ENCODE measurements at places on chromosomes 2 and 18.

DNA sequence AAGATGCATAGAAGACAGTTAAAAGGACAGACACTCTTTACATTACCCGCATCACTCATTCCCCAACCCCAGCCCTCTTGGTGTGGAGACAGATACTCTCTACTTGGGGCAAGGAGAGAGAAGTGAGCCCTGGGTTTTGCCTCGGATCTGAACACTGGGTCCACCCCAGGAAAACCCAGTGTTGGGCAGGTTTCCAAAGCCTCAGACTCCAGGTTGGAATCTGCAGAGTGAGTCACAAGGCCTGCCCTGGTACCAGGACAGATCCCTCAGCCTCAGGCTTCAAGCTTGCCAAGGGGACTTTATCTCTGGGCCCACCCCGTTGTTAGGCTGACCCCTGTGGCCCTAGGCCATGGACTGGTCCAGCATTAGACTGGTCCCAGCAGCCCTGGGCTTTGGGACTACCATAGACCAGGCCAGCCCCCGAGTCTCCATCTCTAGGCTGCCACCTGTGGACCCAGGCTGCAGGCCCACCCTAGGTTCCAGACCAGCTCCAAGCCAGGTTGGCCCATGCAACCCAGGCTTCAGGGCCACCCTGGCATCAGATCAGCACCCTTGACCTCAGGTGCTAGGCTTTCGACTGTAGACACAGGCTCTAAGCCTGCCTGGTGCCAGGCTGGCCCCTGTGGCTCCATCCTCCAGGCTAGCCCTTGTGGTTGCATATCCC, 112.8 kb downstream of the GULP1 start:
- DNase-seq = no peak

DNA sequence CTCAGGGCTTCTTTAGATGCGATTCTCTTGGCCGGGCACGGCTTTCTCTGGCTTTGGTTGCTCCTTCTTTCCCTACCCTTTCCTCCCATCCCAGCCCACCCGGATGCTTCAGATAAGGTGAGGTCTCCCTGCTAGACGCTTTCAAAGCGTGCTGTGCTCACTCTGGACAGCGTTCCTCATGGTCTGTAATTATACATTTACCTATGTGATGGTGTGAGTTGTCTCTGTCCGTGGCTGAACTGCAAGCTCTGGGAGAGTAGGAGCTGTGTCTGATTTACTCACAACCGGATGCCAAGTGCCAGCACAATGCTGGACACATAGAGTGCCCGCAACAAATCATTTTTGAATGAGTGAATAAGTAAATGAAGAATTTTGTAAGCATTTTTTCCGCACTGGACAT, 26.8 kb upstream of the PNPT1 start:
- DNase-seq = no peak

- DNase-seq = no peak
These were observed 371.3 kb upstream of the HS6ST1 start for GRCh38 chr2:128689971-128690370.

DNA sequence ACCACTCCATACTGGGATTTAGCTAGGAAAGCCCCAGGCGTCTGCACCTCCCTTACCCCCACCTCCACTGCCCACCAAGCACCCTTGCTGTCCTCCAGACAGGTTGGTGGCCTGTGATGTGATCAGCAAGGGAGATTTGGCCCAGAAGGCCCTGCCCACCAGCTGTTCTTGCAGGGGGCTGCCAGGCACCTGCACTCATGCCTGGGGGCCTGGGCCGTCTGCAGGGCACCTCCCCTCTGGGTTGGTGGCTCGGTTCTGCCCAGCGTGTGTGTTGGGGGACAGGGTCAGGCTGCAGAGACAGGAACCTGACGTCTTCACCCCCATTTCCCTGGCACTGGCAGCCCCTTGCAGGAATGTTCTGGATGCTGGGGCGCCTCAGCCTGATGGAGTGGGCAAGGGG, 5.8 kb downstream of the DNMT3A start:
- no peak for DNase-seq

- no peak for DNase-seq
These were observed 643.6 kb upstream of the DDX18 start for GRCh38 chr2:117170897-117171296.

All from activated CD8-positive, alpha-beta memory T cell treated with anti-CD3 and anti-CD28 coated beads, Interleukin-2, amount 10 ng/mL, durations not matched to agents 7 days and 5 days (primary cell).